ENCODE measurements at places on chromosomes 1 and 21.
A peak's percentile ranks its signal among the peaks of the same experiment; 100 is the strongest.

- DNase-seq: no peak
Observed at GRCh38 chr1:108845991-108846390, 10.9 kb downstream of the AKNAD1 start.

GRCh38 chr1:30353637-30354036 is 369.7 kb downstream of the MATN1 start:
- no peak for DNase-seq

DNA sequence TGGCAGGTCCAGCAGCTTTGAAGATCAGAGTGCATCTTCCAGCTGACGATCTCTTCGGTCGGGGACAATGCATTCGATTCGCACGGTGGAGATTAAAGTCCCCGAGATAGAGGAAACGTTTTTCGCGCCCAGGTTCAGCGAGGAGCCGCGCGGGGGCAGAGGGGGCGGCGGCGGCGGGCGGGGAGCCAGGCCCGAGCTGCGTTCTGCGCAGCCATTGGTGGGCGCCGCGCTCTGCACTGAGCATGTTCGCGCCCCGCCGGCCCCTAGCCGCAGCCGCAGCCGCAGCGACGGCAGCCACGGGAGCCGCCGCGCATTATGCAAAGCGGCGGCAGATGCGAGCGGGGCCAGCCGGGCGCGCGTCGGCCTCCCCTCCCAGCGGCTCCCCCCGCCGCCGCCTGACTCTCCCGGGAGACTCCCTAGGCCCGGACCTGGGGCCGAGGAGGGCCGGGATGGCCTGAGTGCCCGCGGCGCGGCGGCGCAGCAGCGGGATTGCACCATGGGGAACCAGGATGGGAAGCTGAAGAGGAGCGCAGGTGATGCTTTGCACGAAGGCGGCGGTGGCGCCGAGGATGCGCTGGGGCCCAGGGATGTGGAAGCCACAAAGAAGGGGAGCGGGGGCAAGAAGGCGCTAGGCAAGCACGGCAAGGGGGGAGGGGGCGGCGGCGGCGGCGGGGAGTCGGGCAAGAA is at the start of gene FMN2:
FMN2 (plus strand) TSS at position 270 of the 687 bp plus-strand sequence; CDS start at position 497, 227 bp downstream.
- DNase-seq: peak; percentile 26

DNA sequence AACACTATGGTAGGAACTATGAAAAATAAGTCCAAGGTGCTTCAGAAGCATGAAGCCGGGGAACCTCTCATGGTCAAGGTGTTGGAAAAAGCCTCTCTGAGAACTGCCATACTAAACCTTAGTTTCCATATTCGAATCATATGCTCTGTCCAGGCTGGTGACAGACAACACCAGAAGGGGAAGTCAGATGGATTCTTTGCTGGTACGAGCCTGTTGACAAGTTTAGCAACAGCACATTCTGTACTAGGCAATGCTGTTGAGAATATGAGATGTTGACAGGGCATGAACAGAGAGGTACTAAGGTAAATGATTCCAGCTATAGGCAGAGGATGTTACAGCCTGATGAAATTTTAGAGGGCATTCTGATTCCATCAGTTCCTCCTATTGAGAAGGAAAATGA is 461.3 kb upstream of the ZRANB2 start:
- no peak for DNase-seq

DNA sequence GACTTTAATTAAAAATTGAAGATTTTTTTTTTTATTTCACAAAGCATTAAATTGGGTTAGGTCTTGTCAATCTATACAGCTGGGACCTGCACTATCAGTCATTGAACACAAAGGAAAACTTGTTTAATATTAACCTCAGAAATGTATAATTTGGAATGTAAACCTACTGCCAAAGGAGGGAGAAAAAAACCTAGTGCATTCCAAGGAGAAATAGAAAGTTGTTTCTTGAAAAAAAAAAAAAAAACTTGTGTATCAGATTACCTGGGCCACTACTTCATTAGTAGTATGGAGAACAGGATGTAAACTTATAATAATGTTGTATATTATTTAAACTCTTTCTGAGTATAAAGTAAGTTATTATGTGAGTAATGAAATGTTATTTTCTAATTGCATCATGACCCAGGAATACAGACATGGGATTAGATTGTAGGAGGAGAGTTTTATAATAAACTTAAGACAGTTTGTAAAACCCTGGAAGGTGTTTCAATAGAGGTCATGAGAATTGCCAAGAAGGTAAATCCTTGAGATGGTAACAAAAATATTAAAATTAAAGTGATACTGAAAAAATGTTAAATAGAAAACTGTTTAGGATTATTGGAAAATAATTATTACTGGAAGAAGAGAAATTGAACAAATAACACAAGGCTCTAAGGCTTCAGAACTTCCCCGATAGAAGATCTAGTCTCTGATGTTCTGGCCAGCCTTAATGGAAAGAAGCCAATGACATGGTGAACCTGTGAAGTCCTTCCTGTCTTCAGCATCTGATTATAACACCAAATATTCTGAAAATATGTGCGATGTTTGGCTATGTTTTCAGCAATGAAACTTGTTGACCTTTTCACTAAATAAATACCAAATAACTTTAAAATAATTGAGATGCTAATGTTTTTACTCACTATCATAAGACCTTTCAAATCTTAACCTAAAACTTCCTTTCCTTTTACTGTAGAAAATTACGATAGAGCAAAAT is 412.8 kb upstream of the LYPLAL1 start:
- DNase-seq: no peak

- DNase-seq: no peak
Observed at GRCh38 chr21:39869141-39869818, 2.0 kb downstream of the PCP4 start.

GRCh38 chr1:29284961-29285560 is 48.7 kb downstream of the PTPRU start:
- DNase-seq: no peak

DNA sequence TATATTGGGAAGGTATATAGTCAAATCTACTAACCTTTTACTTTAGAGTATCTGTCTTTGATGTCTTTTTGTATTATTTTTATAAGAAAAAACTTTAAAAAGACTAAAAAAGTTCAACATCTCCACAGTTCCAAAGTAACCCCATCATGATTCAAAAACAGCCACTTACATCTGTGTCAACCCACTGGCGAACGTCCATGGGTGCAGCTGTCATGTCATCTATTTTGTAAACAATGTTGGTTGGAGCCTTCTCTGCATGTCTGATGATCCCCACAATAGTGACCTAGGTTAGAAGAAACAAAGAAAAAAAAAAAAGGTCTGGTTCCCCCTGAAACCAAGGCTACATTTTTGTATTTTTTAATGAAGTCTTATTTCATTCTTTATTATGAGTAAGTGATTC is 28.0 kb upstream of the SMPDL3B start:
- DNase-seq: no peak

DNA sequence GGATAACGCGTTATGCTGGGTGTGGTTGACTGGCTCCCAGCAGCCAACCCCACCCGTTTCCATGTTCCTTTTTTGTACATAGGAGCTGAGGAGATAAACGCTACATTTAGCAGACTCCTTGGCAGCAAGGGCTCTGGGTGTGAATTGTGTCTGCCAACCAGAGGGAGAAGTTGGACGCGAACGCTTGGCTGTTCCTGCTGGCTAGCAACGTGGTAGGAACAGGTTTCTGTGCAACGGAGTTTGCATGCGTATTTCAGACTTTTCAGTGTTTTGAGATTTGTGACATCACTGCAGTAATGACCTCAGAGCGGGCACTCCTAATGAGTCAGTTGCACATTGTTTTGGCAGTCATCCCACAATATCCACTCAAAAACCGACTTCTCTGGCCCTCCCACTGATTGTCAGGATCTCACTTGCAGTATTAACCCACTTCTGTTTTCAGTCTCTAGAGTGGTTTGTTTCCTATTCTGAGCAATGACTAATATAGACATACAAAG is 98.7 kb upstream of the RGS1 start:
- DNase-seq: no peak

DNA sequence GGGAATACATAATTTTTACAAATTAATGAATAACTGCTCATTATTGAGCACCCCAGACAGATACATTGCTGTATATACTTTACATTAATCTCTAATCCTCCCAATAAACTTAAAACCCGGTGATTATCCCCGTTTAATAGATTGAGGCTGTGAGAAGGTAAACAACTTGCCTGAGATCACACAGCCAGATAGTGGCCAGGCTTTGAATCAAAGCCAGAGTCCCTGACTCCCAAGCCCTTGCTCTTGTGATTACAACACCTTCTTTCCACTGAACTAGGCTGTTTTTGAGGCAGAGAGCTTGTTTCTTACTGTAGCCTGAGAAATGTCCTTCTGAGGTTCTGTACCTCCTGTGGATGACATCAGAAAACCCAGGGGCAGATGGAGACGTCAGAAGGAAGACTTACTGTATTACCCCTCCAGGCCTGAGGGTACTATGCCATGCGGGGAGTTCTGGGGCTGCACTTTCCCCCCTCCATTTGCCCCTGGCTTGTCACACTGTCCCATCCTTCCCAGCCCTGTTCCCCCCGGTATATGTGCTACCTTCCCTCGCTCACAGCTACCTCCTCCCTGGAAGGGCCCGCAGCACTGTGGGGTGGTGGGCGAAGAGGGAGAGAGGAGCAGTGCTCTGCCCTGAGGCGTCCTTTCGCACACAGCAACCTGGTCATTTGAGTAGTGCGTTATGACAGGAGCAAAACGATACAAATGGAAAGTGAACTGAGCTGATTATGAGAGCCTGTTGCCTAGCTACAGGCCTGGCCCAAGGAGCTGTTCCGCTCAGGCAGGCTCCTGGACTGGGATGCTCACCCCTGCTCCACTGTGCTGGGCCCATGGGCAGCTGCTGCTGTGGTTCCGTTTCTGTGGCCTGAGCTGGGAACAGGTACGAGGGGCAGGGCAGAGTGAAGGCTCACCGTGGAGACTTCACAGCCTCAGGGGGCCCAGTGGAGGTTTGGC is 4.6 kb downstream of the KCNC4 start:
- no peak for DNase-seq

- no peak for DNase-seq
Observed at GRCh38 chr1:98651116-98651632, 10.3 kb upstream of the SNX7 start.
